ENCODE measurements at places on chromosomes 16 and 17.

GRCh38 chr17:77303620-77304019, 162.9 kb downstream of the SEC14L1 start:
- no peak for DNase-seq

GRCh38 chr17:28258347-28258887, 60.6 kb upstream of the TMEM97 start:
- DNase-seq: no peak

- no peak for DNase-seq
Observed at GRCh38 chr16:87273471-87274030, 43.6 kb downstream of the C16orf95 start.

DNA sequence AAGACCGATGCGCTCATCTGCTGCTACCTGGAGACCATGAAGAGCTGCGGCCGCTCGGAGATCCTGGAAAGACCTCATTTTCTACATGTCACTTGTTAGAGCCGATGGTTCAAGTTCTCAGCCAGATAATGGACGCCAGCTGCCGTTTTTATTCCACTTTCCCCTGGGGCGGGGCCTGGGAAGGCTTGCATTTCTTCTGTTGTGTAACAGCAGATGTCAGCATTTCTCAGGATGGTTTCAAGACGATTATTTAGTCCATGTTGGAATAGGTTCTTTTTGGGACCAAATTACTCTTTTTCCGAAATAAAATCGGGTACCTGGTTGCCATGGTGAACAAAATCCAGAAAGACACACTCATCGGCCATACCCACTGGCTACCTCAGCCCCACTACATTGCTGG, 1418.3 kb downstream of the CDH11 start:
- DNase-seq: no peak

DNA sequence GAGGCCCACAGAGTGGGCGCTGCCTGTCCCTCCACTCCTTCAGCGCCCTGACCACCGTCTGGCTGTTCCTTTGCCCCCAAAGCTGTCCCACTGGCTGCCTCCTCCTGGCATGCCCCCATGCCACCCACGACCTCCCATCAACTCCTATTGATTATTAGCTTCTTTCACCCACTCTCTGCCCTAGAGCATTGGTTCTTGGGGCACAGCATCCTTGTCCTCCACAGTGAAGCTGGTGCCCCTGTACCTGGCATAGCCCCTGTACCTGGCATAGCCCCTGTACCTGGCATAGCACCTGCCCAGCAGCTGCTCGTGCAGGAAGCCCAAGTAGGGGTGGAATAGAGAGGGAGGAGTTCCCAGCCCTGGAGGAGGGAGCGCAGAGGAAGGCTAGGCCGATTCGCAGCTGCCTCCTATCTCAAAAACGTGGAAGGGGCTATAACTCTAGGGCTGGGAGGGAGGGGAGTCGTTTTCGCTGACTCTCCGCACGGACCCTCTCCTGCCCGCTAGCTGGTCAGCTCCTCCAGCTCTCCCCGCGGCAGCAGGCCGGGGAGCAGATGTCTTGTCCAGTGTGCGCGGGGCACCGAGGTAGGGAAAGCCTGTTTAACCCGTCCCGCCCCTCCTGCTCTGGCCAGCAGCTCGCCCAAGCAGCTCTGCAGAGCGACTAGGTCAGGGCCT, 5.7 kb upstream of the ACTG1 start:
- DNase-seq: no peak

- DNase-seq: no peak
Observed at GRCh38 chr17:41494524-41494923, 4.8 kb upstream of the KRT36 start.

GRCh38 chr16:86406056-86406455, 104.3 kb upstream of the FOXF1 start:
- no peak for DNase-seq

DNA sequence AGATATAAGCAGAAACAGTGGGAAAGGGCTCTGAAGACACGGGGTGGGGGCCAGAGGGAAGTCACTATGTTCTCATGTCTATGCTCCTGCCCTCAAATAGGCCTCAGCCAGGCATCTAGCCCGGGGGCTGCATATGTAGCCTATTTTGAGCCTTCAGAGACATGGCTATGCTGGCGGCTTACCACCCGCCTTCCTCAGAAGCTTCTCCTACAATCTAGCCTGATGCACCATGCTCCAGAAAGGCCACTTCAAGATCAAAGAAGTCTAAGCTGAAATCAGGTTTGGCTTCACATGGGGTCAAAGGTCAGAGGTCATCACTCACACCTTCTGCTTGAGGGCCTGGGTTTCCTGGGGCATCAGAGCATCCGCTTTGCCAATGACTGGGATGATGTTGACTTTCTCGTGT, 1.6 kb downstream of the SEPTIN1 start:
- no peak for DNase-seq

DNA sequence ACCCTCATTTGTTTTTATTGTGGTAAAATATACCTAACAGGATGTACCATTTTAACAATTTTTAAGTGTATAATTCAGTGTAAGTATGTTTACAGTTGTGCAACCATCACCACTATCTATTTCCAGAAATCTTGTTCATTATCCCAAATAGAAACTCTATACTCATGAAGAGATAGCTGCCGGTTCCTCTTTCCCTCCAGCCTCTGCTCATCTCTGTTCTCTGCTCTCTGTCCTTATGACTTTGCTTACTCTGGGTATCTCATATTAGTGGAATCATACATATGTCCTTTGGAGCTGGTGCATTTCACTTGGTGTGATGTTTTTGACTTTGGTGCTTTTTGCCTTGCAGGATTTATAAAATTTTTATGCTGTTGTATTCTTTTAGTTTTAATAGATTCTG, 19.4 kb downstream of the CYLD start:
- DNase-seq: no peak

DNA sequence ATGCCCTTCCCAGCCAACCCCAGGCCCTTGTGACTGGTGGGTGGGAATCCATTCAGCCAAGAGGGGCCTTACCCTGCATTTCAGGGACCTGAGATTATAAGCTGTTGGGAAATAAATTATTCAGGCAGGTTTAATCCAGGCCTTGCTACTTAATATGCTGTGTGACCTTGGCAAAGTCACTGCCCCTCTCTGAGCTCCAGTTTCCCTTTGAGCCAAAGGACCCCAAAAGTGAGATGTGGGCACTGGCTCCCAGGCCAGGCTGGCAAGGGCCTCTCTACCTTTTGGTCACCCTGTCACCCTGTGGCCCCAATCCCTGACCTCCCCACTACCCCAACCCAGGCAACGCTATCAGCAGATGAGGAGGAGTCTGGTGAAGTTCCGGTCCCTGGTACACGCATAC, 33.9 kb downstream of the MYO15A start:
- DNase-seq: no peak

DNA sequence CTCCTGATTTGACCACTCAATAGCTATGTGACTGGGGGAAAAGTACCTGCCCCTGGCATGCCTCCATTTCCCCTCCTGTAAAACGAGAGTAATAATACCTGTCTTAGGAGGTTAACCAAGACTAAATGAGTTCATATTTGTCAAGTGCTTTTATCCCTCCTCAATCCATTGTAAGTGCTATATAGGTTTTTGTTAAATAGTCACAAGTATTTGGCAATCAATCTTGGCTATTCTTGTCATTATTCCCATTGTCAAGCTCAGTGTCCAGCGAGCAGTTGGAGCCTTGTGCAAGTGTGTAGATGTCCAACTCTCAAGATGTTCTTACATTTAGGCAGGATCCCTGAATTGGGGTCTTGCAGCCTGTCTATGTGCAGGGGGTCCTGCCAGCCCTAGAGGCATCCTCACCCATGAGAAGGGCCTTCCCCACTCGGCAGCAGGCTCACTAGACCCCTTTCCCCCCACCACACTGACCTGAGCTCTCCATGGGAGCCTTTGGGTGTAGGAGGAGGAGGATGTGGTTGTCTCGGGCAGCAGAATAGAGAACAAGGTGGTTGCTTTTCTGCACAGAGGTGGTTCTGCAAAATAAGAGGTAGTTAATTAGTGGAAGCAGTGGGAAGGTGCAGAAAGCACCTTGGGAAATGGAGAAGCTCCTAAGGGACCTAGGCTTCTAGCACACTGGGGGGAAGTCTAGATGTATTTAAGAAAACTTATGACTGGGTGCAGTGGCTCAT, 18.0 kb downstream of the PIK3R6 start:
- no peak for DNase-seq

DNA sequence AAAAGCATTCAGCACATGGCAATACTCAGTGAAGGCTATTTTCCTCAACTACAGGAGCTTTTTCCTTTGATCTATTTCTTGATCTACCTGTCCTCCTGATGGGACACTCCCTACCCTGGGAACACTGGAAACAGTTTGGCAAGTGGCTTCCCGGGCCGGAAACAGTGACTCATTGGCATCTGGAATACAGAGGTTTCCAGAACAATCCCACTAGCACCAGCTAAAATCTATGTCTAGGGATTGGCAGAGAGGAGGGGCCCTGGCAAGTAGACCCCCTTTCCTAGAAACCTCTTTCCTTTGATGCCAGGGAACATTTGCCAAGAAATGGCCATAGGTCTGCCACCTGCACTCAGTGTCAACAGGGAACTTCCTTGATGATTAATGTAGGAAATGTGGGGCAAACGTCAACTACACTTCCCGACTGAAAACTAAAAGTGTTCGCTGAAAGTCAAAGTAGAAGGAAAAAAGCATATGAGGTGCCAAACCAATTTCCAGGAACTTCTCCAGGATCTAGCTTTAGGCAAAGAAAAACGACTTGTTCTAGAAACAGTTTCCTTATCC, 30.4 kb upstream of the FBXW10B start:
- no peak for DNase-seq

DNA sequence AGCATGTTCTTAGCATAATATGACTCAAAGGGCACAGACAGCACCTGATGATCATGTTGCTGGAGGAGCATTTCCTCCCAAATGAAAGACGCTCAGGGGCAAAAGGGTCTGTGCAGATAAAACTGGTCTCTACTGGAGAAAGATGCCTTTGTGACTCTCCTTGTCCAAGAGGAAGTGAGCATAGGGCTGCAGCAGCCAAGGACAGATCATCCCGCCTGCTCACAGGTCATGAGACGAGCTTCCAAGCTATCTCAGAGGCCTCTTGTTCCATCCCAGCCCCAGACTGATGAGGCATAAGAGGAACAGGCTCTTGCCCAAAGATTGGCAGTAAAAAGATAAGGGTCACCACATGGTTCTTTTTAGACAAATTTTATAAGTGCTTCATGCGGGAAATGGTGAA, 141.8 kb downstream of the KATNIP start:
- DNase-seq: no peak

DNA sequence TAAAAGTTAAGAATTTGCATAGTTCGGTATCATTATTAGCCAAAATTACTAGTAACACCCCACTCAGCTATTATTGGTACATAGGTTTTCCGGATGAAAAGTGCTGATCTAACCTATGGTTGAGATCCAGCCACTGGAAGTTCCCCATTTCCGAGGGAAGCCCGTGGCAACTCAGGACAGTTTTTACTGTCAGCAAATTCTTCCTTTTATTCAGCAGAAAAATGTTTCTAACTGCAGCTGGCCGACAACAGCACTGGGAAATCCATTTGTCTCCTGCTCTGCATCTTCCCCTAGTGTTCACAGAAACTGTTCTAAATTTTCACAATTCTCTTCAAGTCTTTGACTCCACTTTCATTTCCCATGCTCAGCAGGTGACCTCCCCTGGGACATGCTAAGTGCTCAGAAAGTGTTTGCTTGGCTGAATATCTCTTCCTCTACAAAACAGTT, 15.5 kb upstream of the MMD start:
- DNase-seq: no peak

DNA sequence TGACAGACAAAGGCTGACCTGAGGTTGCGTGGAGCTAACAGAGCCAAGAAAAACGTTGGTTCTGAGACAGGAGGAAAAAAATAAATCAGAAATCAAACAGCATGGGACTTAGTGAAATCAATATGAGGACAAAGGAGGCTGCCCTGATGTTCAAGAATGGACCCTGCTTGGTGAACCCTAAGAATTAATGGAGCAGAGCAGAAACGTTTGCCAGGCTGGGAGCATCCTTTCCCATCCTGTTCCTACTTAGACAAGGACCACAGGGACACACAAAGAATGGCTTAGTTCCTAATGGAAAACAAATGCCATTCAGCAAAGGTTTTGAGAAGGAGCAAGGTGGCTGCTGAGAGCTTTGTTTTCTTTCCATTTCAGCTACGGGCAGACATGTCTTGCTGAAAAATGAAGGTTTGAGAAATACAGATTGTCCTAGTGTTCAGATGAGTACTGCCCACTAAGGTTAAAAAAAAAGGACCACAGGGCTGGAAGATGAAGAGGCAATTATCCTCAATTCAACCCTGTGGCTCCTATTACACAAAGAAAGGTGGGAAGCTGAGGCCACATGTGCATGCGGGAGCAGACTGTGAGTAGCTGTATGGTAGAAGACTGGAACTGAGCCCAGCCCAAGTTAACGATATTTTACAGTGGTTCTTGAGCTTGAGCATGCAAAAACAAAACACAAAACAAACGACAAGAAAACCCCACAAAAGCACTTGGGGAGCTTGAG, 230.1 kb downstream of the SLC39A11 start:
- no peak for DNase-seq

DNA sequence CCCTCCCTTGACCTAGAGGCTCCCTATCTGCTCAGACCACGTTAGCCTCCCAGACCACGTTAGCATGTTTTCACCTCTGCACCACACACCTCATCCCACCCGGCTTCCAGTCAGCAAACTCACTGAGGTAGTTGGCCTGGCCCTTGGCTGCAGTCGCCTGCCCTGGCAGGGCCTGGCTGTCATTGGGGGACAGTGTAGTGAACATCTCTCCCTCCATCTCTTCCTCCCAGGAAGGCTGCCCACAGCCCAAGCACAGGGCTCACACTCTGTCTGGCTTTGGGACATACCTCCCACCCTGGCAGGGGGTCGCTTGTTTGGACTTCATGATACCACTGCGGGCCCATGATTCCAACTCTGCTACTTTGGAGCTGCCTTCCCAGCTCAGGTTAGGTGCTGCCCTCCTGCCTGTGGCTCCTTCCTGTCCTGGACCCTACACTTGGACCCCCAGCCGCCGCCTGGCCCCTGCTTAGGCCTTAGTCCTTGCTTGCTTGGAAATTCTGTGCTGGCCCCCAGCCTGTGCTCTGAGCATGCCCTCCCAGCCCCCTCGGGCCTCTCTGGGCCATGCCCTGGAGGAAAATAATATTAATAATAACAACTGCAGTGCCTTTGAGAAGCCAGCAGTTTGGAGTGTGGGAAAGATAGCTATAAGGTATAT, 167.7 kb downstream of the COPRS start:
- DNase-seq: no peak

DNA sequence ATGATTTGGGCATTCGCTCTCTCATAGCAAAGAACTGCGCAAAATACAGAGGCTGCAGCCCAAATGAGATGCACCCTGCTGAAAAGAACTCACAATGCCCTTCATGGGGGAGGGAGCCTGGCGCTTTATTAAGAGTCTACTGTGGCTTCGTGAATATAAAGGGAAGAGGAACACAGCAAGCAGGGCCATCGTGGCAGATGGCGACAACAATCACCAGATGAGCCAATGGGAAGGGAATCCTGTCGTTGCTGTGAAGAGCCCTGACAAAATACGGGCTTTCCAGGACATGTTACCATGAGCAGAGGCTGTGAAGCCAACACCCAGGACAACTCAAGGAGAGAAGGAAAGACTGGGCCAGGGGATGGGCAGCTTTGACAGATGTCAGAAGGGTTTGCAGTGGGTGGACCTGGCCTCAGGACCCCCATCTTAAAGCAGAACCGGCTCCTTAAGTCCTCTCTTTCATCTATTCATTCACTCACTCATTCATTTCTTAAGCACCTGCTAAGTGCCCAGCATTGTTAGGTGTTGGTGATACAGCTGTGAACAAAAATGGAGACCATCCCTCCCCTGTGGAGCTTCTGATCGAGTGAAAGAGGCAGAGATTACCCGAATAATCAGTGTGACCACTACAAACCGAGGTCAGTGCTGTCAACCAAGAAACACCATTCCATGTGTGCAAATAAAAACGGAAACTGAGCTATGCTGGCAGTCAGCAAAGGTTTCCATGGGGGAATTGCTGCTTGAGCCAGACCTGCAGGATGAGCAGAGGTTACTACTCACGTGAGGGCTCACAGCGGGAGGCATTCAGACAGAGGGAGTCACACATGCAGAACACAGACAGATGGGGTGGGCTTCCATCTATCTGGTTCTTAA, 125.8 kb downstream of the DYNLRB2 start:
- no peak for DNase-seq

Data from stimulated activated CD4-positive, alpha-beta T cell treated with anti-CD3 and anti-CD28 coated beads, Interleukin-15, amount 100 ng/mL, for 1 hour (primary cell).